Articular chondrocyte of knee joint (primary cell): ENCODE measurements at places on chromosomes 6 and 20. TPM values are rescaled to one million over a fixed set of nuclear protein-coding genes. Genes with fewer than 3 reads are reported as not detected.

NOX3 gene
- not detected in 2 replicates for total RNA-seq

ZSCAN31 gene
- total RNA-seq = 1.6 and 1.7 TPM in 2 replicates

LCA5 gene
- 11.5 and 14.6 TPM in 2 replicates for total RNA-seq

TRIM31 gene
- not detected in 2 replicates for total RNA-seq

TFAP2B gene
- total RNA-seq = not detected in 2 replicates

KCNK5 gene
- total RNA-seq = 0.65 and 0.76 TPM in 2 replicates

SIRPD gene
- total RNA-seq = not detected in 2 replicates

PDE10A gene
- total RNA-seq = 0.39 and 2.3 TPM in 2 replicates

PRELID3B gene
- 48.1 and 56.8 TPM in 2 replicates for total RNA-seq

SSTR4 gene
- total RNA-seq = not detected in 2 replicates

VSX1 gene
- not detected in 2 replicates for total RNA-seq

B3GAT2 gene
- total RNA-seq = under 0.01 TPM in 2 replicates

GLO1 gene
- total RNA-seq = 135 and 141 TPM in 2 replicates

SLC17A9 gene
- 6.7 and 6.9 TPM in 2 replicates for total RNA-seq

VGLL2 gene
- not detected in 2 replicates for total RNA-seq

SYNE1 gene
- 241 and 269 TPM in 2 replicates for total RNA-seq

CDH4 gene
- total RNA-seq = not detected in 2 replicates

POFUT1 gene
- 47.6 and 49.4 TPM in 2 replicates for total RNA-seq

TTK gene
- 14.0 and 21.8 TPM in 2 replicates for total RNA-seq

BLOC1S5 gene
- total RNA-seq = 20.0 and 23.3 TPM in 2 replicates

QRSL1 gene
- total RNA-seq = 14.5 and 14.6 TPM in 2 replicates

ELOVL2 gene
- 0.13 and 0.22 TPM in 2 replicates for total RNA-seq
